Muscle of arm (tissue), 14 donors: ENCODE measurements at places on chromosomes 16 and 17. TPM values are rescaled to one million over a fixed set of nuclear protein-coding genes. Genes with fewer than 3 reads are reported as not detected.

CBLN1 gene
- polyA plus RNA-seq, result 0.93 TPM

MYH8 gene
- polyA plus RNA-seq, result 634 TPM

ATP2A3 gene
- 3.3 TPM for polyA plus RNA-seq

BAIAP2 gene
- 15.4 TPM for polyA plus RNA-seq

CES2 gene
- polyA plus RNA-seq, result 31.4 TPM

ODAD4 gene
- polyA plus RNA-seq, result 0.49 TPM

OR1G1 gene
- polyA plus RNA-seq, result not detected

PLXDC1 gene
- not detected for polyA plus RNA-seq

GNG13 gene
- not detected for polyA plus RNA-seq

MPV17L gene
- polyA plus RNA-seq, result 2.3 TPM

MAPT gene
- polyA plus RNA-seq, result 6.4 TPM

HSPB9 gene
- 0.23 TPM for polyA plus RNA-seq

SLC5A11 gene
- not detected for polyA plus RNA-seq

- no peak for DNase-seq
Measured at GRCh38 chr16:65663774-65664173, 541.9 kb upstream of the CDH11 start.

- peak; percentile 49 for DNase-seq
Measured at GRCh38 chr17:82830249-82830661, 9.6 kb downstream of the ZNF750 start.

- DNase-seq, result no peak
Measured at GRCh38 chr17:40287159-40287493, 553 bp upstream of the CDC6 start.

DNA sequence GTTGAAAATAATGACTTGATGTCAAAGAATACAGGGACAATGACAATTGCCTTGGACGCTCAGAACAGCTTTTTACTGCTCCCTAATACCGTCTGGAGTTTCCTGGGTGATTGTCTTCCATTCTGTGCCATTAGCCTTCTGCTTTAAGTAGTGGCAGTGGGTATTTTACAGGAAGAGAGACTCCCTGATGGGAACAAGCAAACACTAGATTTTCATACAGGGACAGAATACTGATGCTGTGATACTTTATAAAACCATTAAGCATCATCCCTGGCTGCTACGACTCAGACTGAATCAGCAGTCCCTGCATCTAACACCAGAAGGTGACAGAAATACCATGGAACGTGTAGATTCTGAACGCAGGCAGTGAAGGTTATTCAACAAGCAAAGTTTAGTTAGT lies 635.4 kb upstream of the GOT2 start:
- no peak for DNase-seq

DNA sequence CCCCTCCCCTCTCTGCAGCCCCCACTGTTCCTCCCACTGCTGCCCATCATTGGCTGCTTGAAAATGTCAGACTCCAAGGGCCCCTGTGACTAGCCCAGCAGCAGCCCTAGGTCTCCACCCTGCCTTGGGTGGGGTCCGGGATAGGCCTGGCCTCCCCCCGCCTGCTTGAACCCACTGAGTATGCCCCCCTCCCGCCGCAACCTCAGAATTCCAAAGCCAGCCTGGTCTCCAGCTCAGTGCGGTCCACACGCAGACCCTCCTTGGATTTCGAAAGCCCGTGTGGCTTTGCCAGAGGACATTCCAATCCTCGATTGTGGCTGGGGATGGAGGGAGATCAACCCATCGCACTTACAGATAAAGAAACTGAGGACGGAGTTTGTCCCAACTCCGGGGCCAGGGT lies 6.4 kb downstream of the DPEP1 start:
- no peak for DNase-seq

- DNase-seq, result no peak
Measured at GRCh38 chr17:39607851-39608130, at the start of gene NEUROD2. NEUROD2 (minus strand) TSS chr17:39607920; CDS start chr17:39606599, 1,321 bp downstream.

- DNase-seq, result no peak
Measured at GRCh38 chr17:81058263-81058871, 23.4 kb downstream of the BAIAP2 start.

DNA sequence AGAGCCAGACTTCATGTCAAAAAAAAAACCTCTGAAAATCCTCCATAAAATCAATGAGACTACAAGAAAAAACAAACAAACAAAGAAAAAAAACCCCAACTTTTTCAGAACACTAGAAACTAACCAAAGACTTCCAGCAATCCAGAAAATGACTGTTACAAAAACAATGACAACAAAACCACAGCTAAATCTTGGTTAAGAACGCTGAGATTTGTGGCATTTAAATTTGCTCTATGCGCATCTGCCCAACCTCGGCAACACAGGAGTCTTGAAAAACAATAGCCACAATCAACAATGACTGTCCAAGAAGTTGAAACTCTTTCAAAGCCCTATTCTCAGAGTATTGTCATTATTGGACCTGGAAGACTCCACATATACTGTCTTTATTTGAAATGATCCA lies 402.4 kb downstream of the ZFHX3 start:
- DNase-seq, result no peak

GRCh38 chr16:77514500-77515220 lies 79.8 kb upstream of the ADAMTS18 start:
- no peak for DNase-seq

DNA sequence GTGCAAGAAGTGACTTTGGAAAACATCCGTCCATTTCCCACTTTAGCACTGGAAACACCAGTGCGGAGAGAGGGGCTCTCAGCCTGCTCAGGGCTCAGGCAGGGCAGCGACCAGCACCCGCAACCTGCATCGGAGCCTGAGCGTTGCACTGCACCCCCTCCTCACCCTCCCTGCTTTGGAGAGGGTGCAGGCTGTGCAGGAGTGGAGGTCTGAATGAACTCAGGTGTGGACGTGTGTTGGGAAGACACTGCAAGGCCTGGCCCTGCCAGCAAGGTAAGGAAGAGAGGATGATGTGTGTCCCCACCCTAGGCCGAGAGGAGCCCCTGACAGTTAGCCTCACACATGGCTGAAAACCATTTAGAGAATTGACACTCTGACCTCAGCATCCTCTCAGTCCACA lies 81.8 kb downstream of the NT5M start:
- DNase-seq, result no peak

GRCh38 chr16:69523566-69524305 lies 42.0 kb upstream of the NFAT5 start:
- DNase-seq, result no peak

GRCh38 chr17:57242148-57242547 lies 14.2 kb upstream of the MSI2 start:
- DNase-seq, result no peak

- no peak for DNase-seq
Measured at GRCh38 chr17:44879376-44879775, 19.9 kb downstream of the EFTUD2 start.

- no peak for DNase-seq
Measured at GRCh38 chr17:17749921-17750320, 68.7 kb downstream of the RAI1 start.

DNA sequence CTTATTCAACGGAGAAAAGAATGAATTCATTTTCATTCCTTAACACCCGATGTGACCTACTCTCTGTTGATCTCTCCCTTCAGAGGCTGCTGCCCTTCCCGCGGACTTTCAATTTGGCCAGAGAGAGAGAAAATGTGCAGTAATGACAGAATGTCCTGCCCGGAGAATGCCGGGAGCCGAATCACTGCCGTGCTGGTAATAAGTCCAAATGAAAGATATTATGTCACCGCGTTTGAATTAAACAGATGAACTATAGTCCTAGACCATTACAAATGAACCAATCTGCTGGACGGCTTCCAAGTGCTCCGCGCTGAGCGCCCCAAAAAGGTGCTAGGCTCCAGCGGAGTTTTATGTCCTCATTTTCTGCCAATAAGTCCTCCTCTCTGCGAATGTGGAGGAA lies 14.7 kb upstream of the C16orf82 start:
- no peak for DNase-seq

GRCh38 chr17:73669771-73670170 lies 25.5 kb upstream of the SDK2 start:
- DNase-seq, result no peak
